ENCODE measurements at places on chromosomes 6 and 20.

DNA sequence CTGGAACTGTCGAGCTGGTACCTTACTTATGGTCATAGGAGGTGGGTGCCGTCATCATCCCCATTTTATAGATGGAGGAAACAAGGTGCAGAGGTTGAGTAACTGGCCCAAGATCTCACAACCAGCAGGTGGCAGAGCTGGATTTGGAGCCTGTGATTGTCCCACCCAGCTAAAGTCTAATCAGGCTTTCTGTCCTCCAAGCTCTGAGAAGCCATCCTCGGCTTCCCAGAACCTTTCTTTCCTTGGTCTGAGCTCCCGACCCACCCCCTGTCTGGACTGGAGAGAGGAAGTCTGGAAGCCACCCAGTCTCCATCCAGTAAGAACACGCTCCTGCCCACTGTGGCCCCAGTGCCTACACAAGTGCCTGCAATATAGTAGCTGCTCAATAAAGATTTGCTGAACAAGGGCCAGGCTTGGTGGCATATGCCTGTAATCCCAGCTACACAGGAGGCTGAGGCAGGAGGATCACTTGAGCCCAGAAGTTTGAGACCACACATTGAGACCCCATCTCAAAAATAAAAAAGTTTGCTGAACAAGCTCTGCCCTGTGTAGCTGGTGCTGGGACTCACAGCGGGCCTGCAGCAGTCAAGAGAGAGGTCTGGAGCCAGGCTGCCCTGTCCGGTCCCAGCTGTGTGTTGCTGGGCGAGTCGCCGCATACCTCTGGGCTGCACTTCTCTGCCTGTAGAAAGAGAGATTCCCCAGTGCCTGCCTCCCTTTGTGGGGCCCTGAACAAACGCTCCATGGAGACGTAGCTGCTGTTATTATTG, 32.5 kb upstream of the DLGAP4 start:
- DNase-seq: no peak

- no peak for DNase-seq
Measured at GRCh38 chr6:69816569-69816968, 19.8 kb upstream of the LMBRD1 start.

DNA sequence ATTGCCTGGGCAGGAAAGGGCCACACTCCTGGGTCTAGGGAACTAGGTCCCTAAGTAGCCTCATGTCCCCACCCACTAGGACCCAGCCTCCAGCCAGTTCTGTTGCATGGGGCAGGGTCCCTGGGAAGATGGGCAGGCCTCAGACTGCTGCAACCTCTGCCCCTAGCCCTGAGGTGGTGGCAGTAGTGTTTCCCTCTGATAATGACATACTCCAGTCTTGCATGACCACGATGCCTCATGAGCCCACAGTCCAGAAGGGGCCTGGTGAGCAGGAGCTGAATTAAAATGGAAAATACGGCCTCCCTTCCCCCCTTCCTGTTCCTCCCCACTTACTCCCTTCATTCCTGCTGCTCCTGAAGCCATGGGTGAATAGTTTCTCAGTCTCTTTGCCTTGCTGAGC, 36.0 kb upstream of the SCRT2 start:
- DNase-seq: no peak

GRCh38 chr6:13423252-13423651, 64.1 kb downstream of the GFOD1 start:
- DNase-seq: no peak

GRCh38 chr6:31577579-31577966, 2.2 kb downstream of the TNF start:
- DNase-seq: peak; percentile 38

GRCh38 chr6:68990317-68990716, 355.2 kb downstream of the ADGRB3 start:
- no peak for DNase-seq

DNA sequence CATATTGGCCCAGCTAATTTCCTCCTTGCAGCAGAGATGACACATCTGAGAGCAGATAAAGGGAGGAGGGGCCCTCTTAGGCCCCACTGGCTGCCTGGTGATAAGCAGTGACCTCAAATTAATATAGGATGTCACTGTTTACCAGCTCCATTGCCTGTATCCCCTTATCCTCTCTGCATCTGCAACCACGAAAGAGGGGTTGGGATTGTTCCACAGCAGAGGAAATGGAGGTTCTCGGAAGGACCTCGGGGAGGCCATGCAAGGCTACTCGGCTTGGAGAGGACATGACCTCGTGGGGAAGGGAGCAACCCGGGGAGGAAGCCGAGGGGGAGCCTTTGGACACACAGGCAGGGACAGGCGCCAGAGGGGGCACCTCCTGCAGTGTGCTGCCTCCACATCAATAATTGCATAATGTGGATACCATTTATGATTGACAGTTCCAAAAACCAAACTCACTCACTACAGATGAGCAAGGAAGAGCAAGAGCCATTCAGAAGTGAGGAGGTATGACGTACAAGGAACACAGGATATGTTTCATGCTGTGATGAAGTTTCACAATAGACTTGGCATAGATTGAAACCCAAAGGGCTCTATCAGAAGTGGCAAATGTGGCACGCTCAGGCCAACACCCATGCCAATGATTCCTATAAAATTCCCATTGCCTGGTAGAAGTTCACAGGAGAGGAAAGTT, 177.2 kb upstream of the RNF24 start:
- no peak for DNase-seq

GRCh38 chr6:170049641-170050561, 241.0 kb downstream of the DLL1 start:
- no peak for DNase-seq

DNA sequence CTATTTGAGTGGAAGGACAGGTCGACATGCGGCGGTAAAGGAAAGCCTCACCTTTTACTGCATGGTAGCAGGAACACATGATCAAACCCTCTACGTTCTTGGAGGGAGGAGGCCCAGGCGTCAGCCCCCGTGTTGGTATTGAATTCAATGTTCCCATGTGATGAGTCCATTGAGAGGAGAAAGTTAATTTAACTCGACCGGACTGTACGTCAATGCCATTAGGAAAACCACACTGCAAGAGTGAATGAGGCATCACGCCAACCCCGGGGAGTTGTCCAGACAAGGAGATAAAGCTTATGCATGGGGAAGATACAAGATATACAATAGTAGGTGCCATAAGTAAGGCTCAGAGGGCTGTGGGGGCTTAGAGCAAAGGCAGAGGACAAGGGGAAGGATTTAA, 213.9 kb upstream of the ECI2 start:
- peak; percentile 18 for DNase-seq

DNA sequence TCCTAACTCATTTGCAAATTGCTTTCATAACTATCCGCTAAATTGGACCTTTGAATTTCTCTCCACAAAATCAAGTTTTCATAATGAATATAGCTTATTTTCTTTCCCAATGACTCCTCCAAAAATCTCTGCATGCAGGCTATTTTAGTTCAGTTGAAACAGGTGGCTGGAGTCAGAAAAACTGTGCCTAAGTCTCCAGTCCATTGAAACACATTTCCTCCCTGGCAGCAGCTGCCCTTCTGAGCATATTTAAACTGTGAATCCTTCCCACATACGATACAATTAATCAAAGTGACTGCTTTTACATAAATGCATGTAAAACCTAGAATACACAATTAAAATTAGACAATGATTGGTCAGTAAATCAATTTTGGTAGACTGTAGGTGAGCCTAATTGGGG, 344.6 kb upstream of the MARCKS start:
- DNase-seq: no peak

GRCh38 chr6:68473433-68474210, 161.5 kb upstream of the ADGRB3 start:
- no peak for DNase-seq

- peak; percentile 49 for DNase-seq
Measured at GRCh38 chr20:8432435-8433148, 300.5 kb downstream of the PLCB1 start.

DNA sequence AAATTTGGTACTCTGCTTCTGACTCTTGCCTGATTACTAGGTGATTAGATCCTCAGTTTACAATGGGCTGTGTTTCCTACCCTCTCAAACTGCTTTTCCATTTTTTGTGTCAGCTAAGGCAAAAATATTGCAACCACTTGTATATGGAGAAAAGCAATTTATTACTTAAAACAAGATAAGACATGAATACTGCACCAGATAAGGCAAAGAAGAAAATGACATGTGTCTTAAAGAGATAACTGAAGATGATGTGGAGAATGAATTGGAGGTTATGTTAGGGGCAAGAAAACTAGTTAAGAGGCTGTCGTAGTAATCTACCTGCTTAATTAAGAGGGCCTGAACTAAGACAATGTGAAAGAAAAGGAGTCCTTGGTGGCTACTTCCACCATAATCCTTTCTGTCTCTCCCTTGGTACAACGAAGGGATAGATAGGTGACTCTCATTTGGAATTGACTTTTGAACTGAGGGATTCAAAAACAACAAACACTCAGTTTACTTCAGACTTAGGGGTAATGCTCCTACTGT, 16.3 kb upstream of the REV3L start:
- no peak for DNase-seq

DNA sequence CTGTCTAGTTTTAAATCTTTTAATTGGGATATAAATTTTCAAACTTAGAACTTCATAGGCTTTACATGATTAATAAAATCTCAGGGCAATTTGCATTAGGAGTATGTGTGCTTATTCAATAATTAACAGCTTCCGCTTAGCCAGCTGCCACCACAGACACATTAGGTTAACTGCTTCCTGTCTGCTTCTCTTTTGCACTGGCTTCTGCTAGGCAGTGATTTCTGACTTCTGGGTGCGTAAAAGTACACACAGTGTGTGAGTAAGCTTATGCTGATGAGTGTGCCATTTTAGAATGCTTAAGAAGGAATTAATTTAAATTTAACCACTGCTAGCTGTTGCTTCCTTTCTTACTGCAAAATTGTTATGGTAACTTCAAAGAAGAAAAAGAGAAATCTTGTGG, 73.9 kb downstream of the F13A1 start:
- DNase-seq: no peak

GRCh38 chr6:43804550-43805223, 34.7 kb downstream of the VEGFA start:
- DNase-seq: no peak

DNA sequence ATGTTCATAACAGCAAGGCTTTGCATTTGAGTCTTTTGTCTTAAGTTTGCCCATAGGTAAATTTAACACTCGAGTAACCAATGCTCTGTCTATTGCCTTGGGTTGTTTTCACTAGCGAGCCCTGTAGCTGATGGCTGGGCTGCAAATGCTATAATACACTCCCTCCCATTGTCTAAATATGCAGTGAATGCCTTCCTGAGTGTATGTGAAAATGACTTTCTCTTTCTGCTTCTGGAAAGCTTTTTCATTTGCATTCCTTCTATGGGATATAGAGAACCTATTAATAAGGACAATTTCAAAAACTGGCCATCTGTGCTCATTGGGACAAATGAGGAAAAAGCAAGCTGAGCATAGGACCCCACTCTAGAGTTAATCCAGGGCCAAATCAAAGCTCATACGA, 156.5 kb upstream of the FBXL4 start:
- DNase-seq: no peak

DNA sequence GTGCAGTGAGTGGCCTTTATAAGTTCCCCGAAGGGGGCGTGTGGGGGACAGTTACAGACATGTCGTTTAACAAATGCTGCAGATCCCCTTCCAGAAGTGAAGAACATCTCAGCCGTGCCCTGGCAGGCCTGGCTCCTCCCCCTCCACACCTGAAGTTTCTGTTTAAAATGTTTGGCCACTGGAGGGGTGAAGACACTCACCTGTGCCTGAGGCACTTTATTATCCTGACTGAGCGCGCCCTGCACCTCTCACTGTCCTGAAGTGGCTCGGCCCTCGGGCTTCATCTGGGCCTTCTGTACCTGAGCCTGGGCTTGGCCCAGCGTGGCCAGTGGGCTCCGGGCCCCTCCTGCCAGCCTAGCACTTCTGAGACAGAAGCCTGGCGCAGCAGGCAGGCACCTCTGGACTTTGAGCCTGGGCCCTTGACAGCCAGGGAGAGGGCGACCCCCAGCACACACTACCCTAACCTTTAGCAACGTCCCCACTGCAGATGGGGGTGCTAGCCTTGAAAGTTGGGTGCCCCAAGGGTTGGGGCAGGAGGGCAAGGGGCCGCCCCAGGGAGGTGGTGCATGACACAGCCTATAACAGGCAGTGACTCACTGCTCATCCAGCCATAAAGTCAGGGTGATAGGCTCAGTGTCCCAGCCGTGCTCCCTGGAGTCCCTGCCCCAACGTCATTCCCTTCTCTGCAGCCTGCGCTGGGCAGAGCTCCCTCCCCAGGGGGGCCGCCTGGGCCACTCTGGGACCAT, 13.6 kb upstream of the GATA5 start:
- no peak for DNase-seq

GRCh38 chr6:12069891-12070529, 57.9 kb downstream of the HIVEP1 start:
- no peak for DNase-seq

DNA sequence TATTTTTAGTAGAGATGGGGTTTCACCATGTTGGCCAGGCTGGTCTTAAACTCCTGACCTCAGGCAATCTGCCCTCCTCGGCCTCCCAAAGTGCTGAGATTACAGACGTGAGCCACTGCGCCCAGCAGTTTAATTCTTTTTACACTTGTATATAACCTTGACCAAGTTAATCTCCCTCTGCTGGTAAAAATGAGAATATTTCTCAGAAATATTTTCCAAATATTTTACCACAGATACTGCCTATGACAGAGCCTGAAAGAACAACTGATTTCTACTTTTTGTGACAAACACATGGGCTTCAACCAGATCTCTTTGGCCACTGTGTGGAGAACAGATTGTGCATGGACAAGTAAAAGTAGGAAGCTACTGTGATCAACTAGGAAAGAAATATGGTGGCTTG, 21.2 kb upstream of the NHSL1 start:
- DNase-seq: no peak

- no peak for DNase-seq
Measured at GRCh38 chr6:652865-653264, 4.0 kb downstream of the HUS1B start.

DNA sequence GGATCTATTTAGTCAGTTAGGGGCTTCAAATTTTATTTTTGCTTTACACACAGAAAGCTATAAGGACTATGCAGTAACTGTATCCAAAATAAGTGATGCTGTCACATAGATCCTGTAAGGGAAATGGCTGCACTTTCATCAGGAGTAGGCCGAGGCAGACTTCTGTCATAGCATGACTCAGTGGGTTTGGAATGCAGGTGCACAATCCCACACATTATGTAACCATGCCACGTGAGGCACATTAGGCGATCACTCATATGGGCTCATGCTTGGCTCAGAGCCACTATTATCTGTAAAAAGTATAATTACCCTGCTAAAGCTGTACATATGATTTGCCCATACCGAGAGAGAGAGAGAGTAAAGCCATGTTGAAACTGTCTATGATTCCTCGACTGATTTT, 1189.4 kb upstream of the EYS start:
- DNase-seq: no peak

GRCh38 chr6:170308761-170309160, 2.2 kb downstream of the FAM120B start:
- DNase-seq: no peak

DNA sequence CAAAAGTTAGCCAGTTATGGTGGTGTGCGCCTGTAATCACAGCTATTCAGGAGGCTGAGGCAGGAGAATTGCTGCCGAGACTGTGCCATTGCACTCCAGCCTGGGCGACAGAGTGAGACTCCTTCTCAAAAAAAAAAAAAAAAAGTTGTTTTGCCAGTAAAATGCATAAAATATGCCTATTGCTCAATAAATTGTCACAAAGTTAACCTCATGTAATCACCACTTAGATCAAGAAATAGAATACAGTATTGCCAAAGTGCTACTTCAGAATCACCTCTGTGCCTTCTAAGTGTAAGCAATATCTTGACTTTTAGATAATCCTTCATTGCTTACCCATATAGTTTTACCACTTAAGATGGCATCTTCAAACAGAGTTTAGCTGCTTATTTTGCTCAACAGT, 80.7 kb downstream of the TRMT11 start:
- no peak for DNase-seq

All from endodermal cell (in vitro differentiated cells).